ENCODE measurements at places on chromosomes 7 and 10. TPM values are rescaled to one million over a fixed set of nuclear protein-coding genes. Genes with fewer than 3 reads are reported as not detected.
A peak's percentile ranks its signal among the peaks of the same experiment; 100 is the strongest.

DNA sequence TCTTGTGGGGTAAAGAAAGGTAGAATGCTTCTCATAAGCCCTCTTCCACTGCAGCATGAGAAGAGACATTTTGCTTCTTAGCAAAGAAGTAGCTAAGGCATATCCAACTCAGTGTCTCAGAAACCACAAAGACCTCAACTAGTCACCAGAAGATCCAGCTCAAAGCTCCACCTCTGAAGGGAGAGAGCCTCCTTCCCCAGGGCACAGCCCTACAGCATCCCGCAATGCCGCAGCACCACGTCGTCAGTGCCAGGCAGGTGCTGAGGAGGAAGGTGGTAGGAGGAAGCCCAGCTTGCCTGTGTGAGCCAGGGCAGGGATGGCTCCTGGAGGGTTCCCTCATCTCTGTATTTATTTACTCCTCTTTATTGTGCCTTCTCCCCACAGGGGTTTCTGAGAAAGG is 385.6 kb upstream of the NPVF start:
- no peak for DNase-seq

DNA sequence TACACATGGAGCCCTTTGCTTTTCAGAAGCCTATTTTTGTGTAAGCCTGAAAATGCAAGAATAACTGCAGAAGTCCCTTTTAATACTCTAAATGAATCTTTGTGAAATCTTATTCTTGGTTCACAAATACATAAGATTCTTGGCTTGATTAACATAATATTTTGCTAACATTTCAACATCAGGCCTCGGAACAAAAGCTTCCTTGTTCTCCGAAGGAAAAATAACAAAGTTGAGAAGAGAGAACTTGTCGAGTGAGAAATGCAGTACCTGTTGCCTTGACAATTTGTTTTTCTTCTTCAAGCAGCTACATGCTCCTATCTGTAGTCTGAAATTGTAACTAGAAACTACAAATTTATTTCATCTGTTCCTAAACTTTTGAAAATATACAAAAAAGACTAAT is 8.5 kb downstream of the NT5C2 start:
- no peak for DNase-seq

DNA sequence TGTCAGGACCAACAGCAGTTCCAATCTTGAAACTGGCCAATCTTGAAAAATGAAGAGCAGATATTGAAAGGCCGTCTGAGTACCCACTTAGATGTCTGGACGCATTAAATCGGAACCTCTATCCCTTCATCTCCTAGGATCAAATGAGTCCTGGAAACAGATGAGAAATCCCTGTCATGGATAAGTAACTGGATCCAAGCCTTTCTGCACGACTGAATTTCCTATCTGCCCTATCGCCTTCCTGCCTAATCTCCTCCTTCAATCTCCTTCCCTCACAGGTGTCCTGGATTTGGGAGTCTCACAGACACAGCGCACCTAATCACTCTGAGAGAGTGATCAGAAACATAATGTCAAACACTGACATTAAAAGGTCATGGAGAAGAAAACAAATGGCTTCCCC is 245.2 kb upstream of the PRSS58 start:
- DNase-seq: no peak

- DNase-seq: no peak
Measured at GRCh38 chr7:78473571-78474301, 675.2 kb downstream of the PHTF2 start.

GRCh38 chr7:131250331-131250730 is 77.3 kb upstream of the MKLN1 start:
- no peak for DNase-seq

GRCh38 chr10:102101152-102101551 is 19.0 kb downstream of the LDB1 start:
- DNase-seq: peak; percentile 29

DNA sequence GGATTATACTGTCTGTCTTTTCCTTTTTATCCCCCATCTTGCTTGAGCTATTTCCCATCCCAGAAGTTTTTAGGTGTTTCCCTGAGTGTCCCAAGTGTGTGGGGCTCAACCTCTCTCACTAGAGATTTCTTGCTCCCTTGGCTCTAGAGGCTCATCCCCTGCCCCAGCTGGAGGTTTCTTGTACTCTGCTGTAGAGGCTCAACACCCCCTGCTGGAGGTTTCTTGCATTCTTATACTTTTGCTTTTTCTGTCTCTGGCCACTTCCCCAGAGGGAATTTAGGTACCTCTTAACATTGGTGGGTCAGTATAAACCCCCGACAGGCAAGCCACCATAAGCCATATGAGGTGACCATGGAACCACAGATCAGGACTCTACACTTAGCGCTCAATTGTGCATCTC is 114.2 kb upstream of the FAM3C start:
- DNase-seq: peak; percentile 13

The CTTNBP2 gene
- 3.2 TPM for total RNA-seq

DNA sequence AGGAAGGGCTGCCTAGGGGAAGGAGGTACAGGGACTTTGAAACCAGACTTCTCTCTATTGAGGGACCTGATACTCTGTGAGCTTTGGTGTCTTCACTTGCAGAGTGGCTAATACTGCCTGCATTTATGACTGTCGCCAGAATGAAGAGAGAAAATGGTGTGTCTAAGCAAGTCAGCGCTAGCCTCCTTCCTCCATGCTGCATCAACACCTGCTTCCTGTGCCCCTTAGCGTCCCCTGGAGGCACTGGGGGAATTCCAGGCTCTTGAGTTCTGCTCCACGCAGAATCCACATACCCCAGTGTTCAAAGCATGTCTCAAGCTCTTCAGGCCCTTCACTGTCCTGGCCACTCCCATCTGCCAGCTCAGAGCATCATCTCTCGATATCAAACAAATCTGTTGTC is 140.5 kb downstream of the PKD1L1 start:
- DNase-seq: no peak

DNA sequence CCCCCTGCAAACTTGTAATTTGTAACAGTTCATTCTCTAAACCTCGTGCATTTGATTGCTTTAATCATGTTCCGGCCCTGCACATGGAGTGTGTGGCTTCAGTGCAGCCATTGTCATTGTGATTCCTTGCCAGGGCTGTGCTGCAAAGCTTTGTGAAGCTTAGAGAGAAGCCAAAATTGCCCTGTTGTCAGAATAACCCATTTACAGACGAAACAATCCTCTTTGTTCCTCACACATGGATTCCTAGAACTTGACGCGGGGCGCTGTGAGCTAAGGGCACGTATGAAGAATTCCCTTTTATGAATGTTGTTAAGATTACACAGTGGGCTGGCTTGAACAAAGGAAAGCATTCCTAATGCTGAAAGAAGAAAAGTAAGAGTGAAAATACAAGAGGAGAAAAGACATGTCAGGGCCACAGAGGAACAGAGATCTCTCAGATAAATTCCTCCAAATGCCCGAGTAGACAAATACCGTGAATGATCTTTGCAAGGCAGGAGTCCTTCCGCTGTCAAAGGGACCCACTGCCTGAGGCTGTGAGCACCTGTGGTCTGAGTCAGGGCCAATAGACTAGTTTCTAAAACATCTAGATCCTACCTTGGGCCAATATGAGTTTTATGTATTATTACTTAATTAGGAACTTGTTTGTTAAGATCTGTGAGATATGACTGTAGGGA is 205.4 kb upstream of the C7orf33 start:
- DNase-seq: no peak

GRCh38 chr7:156929789-156930539 is 19.5 kb upstream of the NOM1 start:
- DNase-seq: no peak

The NKX2-3 gene
- 0.43 TPM for total RNA-seq

DNA sequence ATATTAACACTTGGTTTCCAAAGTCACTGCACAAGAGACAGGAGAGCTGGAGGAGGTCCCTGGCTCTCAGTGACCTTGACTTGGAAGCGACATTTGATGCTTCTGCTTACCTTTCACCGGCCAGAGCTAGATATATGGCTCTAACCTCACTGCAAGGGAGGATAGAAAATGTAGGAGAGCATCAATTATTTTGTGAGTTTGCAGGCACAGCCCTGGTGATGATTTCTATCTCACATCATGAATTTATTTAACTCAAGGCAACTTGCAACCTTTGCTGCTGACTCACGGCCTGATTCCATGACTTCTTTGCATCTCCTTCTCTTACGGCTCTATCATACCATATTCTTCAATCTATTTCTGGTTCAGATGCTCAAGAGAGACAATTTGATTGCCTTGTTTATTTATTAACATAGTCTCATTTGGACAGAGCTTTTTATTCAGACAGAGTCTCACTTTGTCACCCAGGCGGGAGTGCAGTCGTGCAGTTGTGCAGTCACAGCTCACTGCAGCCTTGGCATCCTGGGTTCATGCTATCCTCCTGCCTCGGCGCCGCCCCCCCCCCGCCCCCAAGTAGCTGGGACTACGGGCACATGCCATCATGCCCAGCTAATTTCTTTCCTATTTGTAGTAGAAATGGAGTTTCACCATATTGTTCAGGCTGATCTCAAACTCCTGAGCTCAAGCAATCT is 196.0 kb downstream of the REEP3 start:
- no peak for DNase-seq

The THNSL1 gene
- total RNA-seq: 6.3 TPM

The HIF1AN gene
- 71.2 TPM for total RNA-seq

The PRSS37 gene
- total RNA-seq: not detected

The AZGP1 gene
- not detected for total RNA-seq

DNA sequence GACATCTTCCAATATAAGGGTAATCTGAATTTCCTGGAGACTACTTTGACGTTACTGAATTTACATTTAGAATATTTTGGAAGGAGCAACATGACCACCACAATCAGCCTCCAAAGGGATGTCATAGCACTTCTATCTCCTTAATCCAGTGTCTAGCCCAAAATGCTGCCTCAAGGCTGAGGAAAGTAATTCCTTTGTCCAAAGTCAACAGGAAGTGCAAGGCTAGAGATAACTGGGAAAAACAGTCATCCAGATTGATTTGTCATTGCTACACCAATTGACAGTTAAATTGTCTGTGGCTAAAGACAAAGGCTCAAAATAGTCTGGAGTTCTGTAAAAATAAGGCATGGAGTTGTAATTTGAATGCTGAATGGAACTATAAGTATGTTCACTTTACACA is 3.9 kb upstream of the TFPI2 start:
- DNase-seq: no peak

DNA sequence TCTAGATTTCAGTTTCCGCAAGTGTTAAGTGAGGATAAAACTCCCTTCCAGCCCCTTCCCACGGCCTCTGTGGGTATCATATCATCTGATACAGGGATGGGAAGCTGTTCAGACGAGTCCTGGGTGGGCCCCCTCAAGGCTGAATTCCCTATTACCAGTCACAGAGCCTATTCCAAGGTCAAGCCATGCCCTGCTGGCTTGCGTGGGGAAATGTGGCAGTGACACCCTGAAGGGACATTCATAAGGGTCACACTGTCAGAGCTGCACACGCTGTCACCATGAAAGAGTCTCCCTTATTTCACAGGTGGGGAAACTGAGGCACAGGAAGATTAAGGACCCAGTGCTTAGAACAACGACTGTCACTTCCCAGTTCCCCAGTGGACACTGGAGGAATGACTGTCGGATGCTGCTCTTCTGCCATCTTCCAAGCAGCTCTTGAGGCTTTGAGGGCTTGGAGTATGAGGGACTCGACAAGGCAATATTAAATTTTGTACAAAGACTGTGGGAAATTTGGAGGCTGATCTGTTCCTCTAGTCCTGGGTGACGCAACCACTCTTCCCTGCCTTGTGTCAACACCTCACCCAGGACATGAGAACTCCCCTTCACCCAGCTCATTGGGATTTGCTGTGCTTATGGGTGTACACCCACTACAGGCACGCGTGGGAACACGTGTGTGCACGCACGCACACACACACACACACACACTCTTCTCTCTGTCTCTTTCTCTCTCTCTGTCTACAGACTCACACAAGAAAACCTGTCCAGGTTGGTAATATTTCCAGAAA is 386.0 kb downstream of the RPS24 start:
- DNase-seq: no peak

GRCh38 chr10:88680958-88681357 is 16.7 kb downstream of the LIPF start:
- no peak for DNase-seq

GRCh38 chr10:88289342-88289741 is 293.8 kb downstream of the RNLS start:
- DNase-seq: no peak

DNA sequence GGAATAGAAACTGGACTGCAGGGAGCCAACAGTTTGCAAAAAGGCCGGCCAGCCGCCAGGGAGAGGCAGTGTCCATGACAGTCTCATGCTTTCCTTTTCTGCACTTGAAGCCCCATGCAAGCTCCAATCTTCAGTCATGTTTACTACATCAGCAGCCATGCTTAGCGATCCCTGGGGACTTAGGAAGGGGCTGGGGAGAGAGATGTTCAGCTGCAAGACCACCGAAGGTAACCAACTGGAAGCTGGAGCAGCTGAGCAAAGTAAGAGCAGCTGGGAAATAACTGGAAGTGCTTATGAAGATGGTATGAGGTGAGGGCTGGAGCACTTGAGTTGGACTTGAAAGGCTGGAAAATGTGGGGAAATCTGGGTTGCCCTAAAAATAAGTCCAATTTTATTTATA is 37.0 kb downstream of the PRR15 start:
- DNase-seq: no peak

- no peak for DNase-seq
Measured at GRCh38 chr10:111186358-111186757, 109.5 kb downstream of the ADRA2A start.

The GDF2 gene
- total RNA-seq: not detected

The HMX3 gene
- not detected for total RNA-seq

The APBB1IP gene
- 0.16 TPM for total RNA-seq

The MET gene
- total RNA-seq: 72.6 TPM

DNA sequence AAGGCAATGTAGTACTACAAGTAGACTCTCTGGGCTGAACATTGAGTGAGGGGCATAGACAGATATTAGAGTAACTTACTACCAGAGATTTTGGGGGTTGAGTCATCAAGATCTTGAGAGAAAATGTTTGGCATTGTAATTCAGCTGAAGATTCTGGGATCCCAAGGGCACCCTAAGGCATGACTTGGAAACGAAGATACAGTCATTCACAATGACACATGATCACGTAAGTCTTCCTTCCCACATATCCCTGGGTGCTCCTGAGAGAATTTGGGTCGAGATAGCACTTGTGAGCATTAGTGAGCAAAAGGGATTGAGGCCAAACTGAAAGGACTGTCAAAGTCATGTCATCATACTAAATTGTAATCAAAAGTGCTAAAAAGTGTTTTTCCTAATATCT is 192.5 kb upstream of the PCLO start:
- DNase-seq: no peak

GRCh38 chr7:148738737-148739535 is 40.2 kb downstream of the CUL1 start:
- no peak for DNase-seq

DNA sequence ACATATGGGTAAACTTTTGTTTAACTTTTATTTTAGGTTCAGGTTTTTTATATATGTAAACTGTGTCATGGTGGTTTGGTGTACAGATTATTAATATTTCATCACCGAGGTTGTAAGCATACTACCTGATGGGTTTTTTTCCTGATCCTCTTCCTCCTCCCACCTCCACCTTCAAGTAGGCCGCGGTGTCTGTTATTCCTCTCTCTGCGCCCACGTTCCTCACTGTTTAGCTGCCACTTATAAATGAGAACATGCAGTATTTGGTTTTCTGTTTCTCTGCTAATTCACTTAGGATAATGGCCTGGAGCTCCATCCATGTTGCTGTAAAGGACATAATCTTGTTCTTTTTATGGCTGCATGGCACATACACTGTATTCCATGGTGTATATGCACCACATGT is 1000.0 kb upstream of the CELF2 start:
- DNase-seq: no peak

The TSPAN15 gene
- 86.5 TPM for total RNA-seq

The ZNF37A gene
- total RNA-seq: 15.1 TPM

Measured in Caco-2 (cell line).